HTR-8/SVneo (cell line): ENCODE measurements at places on chromosomes 2 and 18.

DNA sequence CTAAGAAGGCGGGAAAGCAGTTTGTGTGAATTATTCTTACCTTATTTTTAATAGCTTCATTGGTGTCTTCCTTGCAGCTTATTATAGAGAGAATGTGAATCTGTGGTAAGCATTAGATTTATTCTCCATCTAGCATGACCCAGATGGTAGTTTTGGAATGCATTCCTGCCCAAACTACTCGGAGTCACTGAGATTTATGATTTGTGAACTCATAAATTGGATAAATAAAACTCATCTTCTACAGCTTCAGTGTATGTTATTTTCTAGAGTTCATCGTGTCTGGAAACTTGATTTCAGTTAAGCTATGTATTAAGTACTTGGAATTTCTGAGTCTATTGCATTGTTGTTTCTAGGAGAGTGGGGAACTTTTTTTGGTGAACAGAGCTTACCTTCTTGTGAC lies 170.5 kb downstream of the FAM210A start:
- DNase-seq, result no peak

GRCh38 chr18:61225336-61225735 lies 107.9 kb upstream of the CDH20 start:
- DNase-seq, result no peak

DNA sequence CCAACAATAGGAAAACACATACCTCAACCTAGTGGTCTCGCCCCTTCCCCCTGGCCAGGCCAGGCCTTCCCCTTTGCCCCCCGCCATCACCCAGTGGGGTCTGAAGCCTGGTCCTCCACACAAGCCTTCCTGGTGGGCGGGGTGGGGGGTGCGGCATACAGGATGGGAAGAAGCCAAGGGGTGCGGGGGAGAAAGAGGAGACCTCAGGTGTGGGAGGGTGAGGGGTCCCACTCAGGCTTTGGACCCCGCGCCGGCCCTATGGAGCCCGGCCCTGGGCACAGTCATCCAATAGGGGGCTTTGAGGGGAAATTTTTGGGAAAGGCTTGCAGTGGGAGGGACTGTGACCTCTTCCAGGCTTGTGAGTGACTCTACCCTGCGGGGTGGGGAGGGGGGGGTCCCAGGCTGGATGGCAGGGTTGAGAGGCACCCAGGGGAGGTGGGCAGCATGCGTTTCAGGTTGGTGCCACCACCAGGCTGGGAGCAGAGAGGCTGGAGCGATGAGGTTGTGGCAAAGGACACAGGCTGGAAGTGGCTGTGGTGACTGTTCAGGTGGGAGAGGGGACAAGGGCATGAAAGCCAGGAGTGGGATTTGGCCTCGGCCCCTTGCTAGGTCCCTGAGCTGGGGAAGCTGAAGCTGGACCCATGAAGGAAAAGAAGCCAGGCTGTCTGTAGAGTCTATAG lies 1.3 kb downstream of the SLC66A3 start:
- no peak for DNase-seq

- no peak for DNase-seq
These were observed 130.8 kb upstream of the MSH6 start for GRCh38 chr2:47652061-47652690.

GRCh38 chr18:36315736-36316135 lies 18.2 kb downstream of the FHOD3 start:
- DNase-seq, result no peak

GRCh38 chr2:23286031-23286757 lies 98.8 kb upstream of the KLHL29 start:
- DNase-seq, result no peak

DNA sequence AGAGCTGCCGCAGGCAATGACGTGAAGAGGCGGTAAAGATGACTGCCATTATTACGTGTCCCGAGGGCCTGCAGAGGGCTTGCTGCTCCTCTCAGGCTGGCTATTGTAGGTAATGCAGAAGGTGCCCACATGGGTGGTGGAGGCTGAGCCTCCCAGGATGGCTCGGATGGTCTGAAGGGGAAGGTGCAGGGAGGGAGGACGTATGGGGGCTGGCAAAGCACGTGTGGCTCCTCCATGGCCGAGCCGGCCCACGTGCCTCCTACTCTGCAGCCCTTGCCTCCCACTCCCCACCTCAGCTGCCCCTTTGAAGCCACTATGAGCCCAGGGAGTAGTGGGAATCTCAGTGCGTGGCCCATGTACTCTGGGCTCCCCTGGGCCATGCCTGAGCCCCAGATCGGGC lies 48.9 kb downstream of the EDAR start:
- no peak for DNase-seq

DNA sequence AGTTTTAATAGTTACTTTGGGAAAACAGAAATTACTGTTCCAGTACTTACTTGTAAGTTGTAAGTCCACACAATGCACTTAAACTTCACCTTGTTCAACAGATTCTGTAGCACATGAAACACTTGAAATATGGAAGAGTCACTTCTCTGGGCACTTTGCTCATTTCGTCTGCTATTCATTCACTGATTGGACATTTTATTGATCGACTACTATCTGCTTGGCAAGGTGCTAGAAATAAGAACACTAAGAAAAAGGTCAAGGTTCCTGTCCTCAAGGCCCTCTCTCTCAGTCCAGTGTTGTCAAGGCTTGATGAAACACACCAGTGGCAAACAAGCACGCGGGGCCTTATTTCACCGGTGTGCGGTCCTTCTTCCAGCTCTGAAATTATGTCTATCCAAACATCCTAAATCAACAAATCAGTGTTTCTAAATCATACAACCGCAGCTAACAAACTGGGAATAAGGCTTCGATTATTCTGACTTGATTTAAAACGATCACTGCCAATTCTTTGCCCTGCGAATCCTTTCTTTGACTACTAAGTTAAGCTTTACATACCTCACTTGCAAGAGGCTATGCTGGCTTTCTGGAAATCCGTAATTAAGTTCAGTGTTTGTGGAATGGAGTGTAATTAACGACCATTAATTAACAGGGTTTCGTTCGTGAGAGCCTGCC lies 780 bp upstream of the ITGAV start:
- DNase-seq, result no peak

DNA sequence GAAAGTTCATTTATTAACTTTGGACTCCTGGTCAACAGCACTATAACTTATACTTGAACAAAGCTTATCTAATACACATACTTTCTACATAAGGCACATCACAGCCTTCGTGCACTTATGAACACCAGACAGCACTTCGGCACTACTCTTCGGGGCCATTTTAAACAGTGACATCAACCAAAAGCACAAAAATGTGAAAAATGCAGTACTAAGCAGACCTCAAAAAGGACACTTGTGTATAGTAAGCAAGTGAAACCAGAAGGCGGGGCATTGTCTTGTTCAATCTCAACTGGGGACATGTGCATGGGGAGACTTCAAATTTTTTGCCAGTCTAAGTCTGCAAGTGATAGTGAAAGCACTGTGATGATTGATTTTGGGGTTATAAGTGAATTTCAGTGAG lies 163.0 kb downstream of the NCKAP5 start:
- DNase-seq, result no peak

DNA sequence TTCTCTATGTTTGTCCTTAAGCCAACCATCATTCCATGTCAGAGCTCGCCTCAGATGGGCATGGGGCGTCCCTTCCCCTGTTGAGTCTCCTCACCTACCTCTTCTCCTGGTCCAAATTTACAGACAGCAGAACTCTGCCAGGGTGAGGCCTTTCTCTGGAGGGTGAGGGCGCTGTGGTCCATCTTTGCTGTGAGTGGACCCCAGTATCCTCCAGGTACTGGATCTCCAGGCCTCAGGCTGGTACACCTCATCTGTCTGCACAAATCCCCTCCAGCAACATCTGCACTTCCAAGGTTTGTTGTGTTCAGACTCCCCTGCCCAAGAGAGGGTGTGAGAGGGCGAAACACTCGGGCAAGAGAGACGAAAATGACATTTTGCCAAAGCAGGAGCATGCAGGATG lies 63.9 kb upstream of the EDAR start:
- no peak for DNase-seq

DNA sequence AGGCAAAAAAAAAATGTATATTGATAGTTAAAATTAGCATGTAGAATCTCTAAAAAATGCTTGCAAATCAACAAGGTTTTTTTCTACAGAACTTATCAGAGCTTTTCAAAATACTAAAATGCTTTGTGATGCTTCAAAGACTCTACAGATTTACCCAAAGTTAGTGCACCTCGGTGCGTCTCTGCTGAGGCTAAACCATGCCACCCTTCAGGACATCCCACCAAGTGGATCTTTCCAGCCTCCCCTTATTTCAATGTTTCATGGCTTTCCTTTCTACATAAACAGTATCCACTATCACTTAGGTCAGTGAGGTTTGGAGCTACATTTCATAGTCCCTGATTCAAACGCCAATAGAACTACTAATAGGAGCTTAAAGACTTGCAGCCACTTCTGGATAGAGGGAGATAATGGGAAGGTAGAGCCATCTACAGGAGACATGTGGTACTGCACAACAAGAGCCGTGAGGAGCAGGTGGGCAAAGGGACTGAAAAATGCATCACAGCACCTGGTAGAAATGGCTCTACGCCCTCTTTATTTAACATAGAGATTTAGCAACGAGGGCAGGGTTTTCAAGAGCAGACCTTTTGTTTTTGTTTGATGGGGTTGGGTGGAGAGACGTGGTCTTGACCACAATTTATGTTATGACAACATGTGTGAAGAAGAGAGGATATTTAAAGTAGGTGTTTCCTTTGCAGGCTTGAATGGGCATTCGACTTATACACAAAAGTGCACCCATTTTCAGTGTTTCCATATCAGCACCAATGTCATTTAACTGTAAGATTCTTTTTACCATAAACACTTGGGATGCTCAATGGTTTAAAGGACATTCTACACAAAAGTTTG lies 56.1 kb upstream of the SLC35G4 start:
- DNase-seq, result peak; percentile 69

DNA sequence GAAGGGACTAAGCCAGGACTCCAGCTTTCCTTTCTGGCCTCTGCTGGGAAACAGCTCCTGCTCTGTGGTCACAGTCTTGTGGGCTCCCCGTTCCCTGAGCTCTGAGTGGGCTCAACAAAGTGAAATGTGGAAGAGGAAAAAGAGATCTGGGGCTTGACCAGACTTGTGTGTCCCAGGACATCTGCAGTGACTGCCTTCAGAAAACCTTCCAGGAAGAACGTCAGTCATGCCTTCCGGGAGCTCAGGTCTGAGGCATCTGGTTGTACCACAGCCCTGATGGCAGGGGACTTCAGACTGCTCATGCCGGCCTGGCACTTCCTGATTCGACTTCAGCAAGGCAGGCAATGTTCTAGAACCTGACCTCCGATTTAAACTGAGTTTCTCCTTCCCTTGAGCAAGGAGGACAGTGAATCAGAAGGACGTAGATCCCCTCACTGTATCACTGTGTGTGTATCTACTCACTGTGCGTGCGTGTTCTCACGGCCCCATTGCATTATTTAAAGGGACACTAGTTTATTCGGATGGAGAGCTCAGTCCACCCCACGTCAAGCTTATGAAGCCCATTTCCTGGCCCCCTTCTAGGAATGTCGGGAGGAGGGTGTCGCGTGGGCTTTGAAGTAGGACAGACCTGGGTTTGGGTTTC lies 548 bp upstream of the FBLN7 start:
- DNase-seq, result no peak

- DNase-seq, result no peak
These were observed 19.4 kb downstream of the TMEM87B start for GRCh38 chr2:112074506-112074905.

- DNase-seq, result no peak
These were observed 162.0 kb upstream of the ZFP36L2 start for GRCh38 chr2:43388371-43388770.

- DNase-seq, result no peak
These were observed 186.5 kb upstream of the COPS8 start for GRCh38 chr2:236899146-236899545.

DNA sequence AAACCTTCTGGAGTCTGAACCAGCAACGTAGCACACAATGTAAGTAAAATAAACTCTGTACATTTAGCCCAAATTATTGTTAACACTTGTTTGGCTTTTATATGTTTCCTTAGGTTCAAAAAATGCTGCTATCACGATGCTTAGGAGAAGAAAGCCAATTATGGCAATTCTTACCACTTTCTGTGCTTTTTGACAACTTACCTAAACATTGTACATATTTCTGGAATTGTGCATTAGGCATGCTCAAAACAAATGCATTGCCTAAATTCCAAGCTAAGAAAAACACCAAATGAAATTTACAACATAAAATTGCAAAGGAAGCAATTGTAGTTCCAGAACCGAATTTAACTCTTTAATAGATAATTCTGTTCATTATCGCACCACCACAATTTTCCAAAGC lies 585.6 kb upstream of the DSEL start:
- no peak for DNase-seq

GRCh38 chr2:85886590-85886989 lies 2.2 kb downstream of the ST3GAL5 start:
- DNase-seq, result peak; percentile 88

- no peak for DNase-seq
These were observed 59.6 kb downstream of the HDAC4 start for GRCh38 chr2:239341146-239341732.

DNA sequence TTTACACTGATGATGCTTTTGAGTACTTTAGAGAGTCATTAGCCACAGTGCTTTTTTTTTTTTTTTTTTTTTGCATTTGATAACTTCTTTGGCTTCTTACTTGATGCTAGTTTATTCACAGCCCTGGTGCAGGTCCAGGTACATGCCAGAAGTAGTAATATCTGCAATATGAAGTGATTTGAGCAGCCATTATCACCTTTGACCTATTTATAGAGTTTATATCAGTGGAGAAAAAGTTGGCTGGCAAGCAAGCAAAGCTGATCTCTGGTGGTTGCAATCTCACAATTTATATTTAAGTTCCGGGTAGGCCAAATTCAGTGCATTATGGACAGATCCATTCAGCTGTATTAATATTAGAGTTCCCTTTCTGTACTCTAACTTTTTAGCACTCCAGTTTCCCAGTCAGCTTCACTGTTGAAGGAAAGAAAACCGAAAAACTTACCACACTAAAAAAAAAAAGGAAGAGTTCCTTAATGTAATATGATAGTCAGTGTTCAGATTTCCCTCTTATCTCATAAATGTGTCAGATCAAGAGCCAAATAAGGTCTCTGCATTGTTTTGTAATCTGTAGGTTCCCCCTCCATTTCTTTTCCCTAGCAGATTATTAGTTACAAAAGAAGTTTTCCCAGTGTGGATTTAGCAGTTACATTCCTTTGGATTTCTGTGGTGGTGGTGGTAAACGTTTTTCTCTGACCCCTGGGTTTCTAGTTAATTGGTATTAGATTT lies 78.6 kb downstream of the HAUS1 start:
- no peak for DNase-seq
